KG1 (cell line): ENCODE measurements at places on chromosomes 1 and 21.

DNA sequence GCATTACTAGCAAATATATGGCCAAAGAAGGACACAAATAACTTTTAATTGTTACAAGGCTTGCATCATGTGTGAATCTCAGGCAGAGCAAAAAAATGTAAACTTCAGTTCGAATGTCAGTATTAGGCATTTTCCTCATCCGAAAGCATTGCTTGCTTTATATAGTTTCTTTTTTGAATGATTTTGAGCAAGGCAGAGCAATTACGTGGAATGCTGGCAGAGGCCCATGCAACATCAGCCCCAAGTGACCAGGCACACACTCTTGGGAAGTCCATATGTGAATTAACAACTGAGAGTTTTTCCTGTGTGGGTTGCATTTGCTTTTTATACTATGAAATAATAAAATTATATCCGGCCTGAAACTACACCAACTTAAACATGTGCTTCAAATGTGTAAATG, 274.8 kb downstream of the PTPRC start:
- DNase-seq = no peak

- no peak for DNase-seq
Measured at GRCh38 chr21:45050345-45050796, 24.0 kb upstream of the ADARB1 start.

DNA sequence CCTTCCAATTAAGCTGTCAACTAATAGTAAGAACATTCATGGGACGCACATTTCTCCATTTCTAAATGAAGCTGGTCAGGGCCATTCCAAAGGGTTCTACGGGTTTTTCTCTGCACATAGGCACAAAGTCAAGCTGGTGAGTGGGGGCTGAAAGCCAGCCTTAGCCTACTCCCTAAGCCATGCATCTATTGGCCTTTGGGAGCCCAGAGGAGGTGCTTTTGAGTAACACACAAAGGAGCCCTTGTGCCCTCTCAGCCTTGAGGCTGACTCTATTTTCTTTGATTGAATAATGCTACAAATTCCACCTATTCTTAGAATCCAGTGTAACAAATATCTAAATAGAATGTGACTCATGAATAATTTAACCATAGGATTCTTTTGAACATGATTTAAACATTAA, 73.6 kb downstream of the RGS13 start:
- DNase-seq = no peak

- DNase-seq = no peak
Measured at GRCh38 chr1:16300436-16300835, 51.8 kb downstream of the FBXO42 start.

GRCh38 chr1:12114916-12115315, 51.8 kb downstream of the TNFRSF8 start:
- DNase-seq = no peak

GRCh38 chr1:21490774-21491487, 18.3 kb upstream of the ALPL start:
- DNase-seq = no peak

GRCh38 chr1:22608361-22608760, 28.1 kb upstream of the C1QA start:
- DNase-seq = no peak

DNA sequence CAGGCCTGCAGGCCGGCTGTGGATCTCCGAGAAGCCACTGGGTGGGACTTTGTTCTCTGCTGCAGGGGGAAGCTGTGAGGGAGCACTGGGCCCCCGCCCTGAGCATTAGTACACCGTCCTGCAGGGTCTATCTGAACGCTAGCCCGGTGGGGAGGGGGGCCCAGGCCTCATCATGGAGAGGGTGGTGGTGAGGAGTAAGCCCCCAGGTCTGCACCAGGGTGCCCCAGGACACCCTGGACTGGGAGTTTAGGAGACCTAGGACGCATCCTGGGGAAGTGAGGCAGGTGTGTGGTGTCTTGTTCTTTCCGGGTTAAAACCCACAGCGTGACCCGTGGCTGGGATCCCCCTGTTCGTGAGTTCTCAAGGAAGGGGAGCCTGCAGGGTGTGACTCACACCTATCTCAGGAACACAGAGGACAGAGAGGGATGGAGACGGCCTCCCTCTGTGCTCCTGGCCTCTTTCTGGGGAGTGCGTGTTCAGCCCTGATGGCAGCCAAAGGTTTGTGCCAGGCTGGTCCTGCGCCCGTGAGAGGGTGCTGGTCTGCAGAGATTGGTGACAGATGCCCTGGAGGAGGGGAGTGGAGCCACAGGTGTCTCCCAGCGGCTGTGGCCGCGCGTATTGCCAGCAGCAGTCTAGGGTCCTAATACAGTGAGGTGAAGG, 44.8 kb downstream of the AGPAT3 start:
- DNase-seq = no peak

DNA sequence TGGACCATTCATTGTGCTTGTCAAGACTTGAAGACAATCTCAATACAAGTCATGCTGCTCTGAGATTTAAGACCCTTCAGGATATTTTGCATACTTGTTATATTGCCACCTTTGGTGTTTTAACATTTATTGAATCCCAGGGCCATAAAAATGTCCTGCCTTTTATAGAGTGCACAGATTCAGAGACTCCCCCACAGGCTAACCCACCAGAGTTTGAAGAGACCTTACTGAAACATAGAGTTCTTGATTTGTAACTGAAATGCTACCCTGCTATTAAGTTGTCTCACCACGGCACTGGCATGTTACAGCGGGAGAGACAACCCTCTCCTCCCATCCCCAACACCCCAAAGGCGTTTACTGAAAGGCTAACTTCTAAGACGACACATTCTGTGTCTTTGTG, 313.9 kb upstream of the USP24 start:
- DNase-seq = no peak

DNA sequence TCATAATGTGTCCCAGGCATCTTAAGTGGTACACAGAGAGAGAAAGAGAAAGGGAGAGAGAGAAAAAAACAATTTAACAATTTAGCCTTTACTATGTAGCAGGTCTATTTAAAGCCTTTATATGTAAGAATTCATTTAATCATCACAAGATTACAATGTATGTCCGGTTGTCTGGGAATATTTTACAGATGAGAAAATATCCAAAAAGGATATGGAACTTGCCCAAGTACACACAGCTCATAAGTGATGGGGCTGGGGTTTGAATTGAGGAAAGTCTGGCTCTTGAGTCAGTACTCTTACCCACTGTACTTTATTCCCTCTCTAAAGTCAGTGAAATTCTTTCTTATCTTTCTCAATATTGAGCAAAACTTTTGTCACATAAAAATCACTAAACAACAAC, 104.6 kb downstream of the LYPLAL1 start:
- no peak for DNase-seq

GRCh38 chr1:213138892-213139291, 87.9 kb downstream of the RPS6KC1 start:
- no peak for DNase-seq

- DNase-seq = no peak
Measured at GRCh38 chr1:15455522-15455921, 1.0 kb upstream of the CELA2A start.

DNA sequence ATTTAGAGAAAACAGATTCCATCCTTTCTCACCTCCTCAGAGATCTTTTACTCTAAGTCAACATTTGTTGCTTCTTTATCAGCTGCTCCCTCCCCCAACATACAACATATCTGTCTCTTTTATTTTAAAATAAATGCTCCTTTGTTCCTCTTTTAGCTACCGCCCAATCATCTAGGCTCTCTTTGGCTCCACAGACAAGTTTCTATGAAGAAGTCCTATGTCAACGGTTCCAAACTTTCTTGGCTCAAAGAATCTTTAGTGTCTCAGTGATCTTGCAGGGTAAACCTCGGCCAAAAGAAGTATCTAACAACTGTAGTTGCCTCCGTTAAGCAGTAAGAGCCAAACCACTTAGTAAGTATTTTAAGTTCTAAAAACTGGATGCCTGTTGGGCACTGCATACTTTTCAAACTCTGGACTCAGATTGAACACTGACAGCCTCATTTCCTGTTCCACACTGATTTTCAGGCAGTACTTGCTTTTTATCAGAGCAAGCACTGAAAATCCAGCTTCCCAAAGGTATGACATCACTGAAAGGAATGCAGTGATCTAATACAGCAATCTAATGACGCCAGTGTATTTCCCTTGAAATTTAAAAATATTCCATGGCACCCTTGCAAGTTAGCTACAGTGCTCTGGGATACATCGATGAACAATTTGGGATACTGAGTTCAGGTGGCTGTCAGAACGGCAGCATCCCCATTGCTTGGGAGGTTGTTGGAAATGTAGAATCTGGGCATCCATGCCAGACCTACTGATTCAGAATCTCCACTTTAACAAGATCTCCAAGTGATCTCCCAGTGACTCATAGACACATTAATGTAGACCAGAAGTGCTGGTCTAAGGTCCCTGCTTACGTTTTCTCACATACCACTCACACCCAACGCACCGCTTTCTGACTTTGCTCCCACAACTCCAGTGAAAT, 26.8 kb downstream of the EGLN1 start:
- no peak for DNase-seq

- DNase-seq = no peak
Measured at GRCh38 chr1:186658999-186659398, 21.2 kb downstream of the PTGS2 start.

DNA sequence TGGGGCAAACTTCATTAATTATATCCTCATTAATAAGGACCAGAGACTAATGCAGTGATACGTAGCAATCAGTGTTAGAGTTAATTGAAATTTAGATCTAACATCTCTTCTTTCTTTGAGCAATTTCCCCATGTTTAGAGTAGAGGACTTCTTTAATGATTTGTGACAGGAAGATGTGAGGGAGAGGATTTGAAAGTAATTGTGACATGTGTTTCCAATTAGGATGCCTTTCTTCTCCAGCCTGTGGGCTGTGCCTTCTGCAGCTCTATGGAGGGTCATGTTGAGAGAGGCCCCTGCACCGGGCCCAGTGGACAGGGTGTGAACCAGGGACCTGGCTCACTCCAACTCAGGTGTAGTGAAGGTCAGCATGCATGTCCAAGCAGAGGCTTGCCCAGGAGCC, 103.0 kb downstream of the GREM2 start:
- DNase-seq = no peak

GRCh38 chr1:173475564-173476196, 1.5 kb upstream of the PRDX6 start:
- no peak for DNase-seq

GRCh38 chr1:194295685-194296084, 1109.3 kb upstream of the B3GALT2 start:
- no peak for DNase-seq

DNA sequence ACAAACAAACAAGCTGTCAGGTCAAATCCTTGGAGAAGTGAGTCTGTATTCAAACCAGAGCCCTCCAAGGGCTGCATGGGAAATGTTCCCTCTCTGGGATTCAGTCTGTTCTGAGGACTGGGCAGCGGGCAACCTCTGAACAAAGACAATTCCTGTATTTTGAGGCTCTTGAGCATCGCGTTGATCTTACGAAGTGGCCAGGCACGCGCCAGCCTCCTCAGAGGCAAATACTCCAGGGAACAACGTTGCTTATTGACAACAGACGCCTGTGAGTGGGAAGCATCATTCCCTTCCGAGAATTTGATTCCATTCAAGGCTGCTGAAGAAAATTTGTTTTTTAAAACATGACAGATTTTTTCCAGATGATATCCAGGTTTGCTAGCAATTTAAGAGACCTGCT, 20.0 kb upstream of the TACSTD2 start:
- no peak for DNase-seq

- no peak for DNase-seq
Measured at GRCh38 chr1:181175955-181176354, 87.5 kb downstream of the IER5 start.

DNA sequence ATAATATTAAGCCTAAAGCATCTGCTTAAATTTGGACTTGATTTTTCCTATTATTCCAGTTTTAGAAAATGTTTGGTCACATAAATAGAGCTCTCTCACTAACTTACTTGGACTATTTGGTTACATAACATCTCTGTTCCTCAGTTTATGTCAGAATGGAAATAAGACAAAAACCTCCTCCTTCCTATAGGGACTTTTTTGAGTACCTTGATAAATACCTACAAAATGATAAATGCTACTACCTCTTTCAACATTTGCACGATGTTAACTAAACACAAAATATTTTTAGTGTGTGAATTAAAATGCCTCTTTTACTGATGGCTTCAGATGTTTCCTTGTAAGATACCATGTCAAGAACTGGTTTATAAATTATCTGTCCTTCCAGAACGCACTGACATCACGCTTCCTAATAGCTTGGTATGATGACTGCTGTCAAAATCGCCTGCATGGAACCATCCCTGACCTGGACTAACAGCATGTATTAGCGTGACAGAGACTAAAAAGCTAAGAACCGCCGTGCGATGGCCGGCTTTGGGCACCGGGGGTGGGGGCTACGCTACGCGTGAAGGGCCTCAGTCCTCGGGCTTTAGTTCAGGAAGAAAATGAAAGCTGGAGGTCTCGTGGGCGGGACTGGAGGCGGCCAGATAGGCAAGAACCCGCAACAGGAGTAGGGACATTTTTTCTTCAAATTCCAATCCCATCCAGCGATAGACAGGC, 133.2 kb upstream of the BARHL2 start:
- DNase-seq = no peak

DNA sequence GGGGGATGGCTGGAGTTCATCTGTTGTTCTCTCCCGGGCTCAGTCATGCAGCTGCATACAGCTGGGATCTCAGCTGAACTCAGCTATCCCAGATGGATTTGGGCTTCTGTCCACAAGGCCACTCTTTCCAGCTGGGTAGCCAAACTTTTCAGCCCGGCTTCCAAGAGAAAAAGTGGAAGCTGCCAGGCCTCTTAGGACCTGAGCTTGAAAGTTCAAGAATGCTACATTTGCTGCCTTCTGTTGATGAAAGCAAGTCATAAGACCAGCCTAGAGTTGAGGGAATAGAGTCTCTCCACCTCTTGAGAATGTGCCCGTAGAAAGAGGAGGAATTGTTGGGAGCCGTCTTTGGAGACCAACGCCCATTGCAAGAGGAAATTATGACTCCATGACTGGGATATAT, 95.3 kb downstream of the C1orf21 start:
- DNase-seq = no peak

- DNase-seq = no peak
Measured at GRCh38 chr1:101107496-101108110, 82.0 kb upstream of the DPH5 start.

- no peak for DNase-seq
Measured at GRCh38 chr1:218866507-218866906, 307.2 kb upstream of the LYPLAL1 start.

DNA sequence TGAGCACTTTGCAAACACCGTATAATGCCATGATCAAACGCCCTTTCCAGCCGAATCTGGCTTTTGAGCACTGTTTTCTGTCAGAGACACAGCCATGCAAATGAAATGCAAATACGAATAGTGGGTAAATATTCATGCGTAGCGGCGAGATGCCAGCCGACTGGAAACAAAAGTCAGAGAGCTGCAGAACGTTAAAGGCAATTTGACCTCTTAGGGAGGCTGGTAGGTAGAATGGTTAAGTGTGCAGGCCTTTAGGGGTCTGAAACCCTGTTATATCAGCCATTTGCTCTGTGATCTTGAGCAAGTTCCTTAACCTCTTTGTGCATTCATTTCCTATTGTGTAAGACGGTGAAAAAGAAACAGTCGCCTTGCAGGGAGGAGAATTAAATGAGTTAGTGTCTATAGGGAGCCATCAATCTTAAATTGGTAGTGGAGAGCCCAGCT, 6.5 kb upstream of the SDHB start:
- no peak for DNase-seq

GRCh38 chr1:20100632-20101355, 18.5 kb downstream of the PLA2G2D start:
- no peak for DNase-seq
